Stimulated activated CD4-positive, alpha-beta T cell treated with anti-CD3 and anti-CD28 coated beads, Interleukin-1b, Interleukin-23, amount 100 ng/mL, for 24 hours (primary cell): ENCODE measurements at places on chromosomes 13 and 19.
A peak's percentile ranks its signal among the peaks of the same experiment; 100 is the strongest.

- DNase-seq: peak; percentile 26
Measured at GRCh38 chr19:54481326-54481930, 8.3 kb upstream of the CDC42EP5 start.

- DNase-seq: no peak
Measured at GRCh38 chr13:111480503-111480902, 160.1 kb downstream of the TEX29 start.

DNA sequence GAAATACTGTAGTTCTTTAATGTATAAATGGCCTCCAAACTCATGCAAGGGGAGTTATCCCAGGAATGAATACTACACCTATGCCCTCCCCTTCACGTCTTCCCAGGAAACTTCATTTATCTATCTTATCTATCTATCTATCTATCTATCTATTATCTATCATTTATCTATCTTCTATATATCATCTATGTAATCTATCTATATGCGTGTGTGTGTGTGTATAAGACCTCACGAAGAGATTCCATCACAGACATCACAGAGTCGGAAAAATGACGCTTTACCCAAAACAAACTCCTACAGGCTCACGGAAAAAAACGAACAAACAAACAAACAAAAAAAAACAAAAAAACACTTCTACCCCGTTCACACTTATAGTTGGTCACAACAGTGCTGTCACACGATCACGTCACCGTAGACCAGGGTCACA, 486 bp downstream of the ZNF529 start:
- no peak for DNase-seq

DNA sequence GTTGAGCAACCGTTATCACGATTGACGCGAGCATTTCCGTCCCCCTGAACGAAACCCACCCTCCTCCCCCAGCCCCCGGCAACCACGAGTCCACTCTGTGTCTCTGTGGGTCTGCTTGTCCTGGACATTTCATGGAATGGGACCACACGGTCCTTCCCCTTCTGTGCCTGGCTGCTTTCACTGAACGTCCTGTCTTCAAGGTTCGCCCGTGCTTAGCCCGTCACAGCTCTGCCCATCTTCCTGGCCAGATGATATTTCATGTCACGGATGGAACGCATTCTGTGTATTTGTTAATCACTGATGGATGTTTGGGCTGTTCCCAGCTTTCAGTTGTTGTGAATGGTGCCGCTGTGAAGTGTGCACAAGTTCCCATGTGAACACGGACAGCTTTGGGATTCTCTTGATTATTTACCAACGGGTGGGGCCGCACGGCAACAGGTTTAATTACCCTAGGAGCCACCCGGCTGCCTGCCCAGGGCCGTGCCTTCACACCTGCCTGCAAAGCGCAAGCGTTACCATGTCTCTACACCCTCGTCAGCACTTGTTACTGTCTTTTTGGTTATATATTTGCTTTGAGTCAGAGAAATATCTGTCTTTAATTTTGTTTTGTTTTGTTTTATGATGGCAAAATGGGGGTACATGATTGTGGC, 42.5 kb downstream of the RASA3 start:
- DNase-seq: no peak

GRCh38 chr13:102203718-102204117, 198.1 kb downstream of the FGF14 start:
- DNase-seq: no peak

DNA sequence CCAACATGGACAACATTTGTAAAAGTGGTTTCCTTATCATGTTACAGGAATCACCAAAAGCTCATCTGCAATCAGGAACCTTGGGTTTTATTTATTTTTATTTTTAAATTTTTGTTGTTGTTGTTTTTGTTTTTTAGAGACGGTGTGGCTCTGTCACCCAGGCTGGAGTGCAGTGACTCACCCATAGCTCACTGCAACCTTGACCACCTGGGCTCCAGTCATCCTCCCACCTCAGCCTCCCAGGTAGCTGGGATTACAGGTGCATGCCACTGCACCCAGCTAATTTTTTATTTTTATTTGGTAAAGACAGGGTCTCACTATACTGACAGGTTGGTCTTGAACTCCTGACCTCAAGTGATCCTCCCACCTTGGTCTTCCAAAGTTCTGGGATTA, 13.6 kb upstream of the SERP2 start:
- no peak for DNase-seq

- DNase-seq: no peak
Measured at GRCh38 chr13:98981369-98982080, 3.7 kb upstream of the DOCK9 start.

DNA sequence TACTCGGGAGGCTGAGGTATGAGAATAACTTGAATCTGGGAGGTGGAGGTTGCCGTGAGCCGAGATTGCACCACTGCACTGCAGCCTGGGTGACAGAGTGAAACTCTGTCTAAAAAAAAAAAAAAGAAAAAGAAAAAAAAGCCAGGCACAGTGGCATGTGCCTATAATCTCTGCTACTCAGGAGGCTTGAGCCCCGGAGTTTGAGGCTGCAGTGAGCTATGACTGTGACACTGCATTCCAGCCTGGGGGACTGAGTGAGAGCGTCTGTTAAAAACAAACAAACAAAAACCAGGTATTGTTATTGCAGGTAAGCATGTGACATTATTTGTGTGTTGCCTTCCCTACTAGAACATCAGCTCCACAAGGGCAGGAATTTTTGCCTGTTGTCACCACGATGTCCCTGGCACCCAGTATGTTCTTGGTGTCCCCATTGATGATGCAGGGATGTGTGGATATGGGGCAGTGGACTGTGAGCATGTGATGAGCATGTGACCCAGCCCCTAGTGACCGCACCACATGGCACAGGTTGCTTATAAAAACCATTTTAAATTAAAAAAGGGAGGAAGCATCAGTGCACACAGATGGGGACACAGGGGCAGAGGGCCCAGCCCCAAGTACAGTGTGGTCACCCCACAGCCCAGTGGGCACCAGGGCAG, 1.6 kb upstream of the KANK2 start:
- DNase-seq: no peak

- DNase-seq: peak; percentile 46
Measured at GRCh38 chr19:46009530-46010510, 13.0 kb downstream of the PGLYRP1 start.

DNA sequence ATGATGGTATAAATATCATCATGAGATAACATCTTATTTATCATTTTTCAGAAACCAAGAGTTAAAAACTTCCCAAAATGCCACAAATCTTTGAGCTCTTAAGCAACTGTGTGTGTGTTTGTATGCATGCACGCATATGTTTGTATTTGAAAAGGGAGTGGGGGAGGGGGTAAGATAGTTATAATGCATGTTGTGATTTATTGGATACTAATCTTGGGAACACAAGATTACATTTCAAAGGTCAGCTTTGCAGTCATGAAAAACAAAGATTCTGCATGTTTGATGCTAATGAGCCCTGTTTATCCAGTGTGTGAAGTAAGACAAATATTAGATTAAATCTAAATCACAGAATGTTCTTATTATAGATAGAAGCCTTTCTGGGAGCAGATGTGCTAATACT, 355.9 kb downstream of the DCT start:
- DNase-seq: no peak

DNA sequence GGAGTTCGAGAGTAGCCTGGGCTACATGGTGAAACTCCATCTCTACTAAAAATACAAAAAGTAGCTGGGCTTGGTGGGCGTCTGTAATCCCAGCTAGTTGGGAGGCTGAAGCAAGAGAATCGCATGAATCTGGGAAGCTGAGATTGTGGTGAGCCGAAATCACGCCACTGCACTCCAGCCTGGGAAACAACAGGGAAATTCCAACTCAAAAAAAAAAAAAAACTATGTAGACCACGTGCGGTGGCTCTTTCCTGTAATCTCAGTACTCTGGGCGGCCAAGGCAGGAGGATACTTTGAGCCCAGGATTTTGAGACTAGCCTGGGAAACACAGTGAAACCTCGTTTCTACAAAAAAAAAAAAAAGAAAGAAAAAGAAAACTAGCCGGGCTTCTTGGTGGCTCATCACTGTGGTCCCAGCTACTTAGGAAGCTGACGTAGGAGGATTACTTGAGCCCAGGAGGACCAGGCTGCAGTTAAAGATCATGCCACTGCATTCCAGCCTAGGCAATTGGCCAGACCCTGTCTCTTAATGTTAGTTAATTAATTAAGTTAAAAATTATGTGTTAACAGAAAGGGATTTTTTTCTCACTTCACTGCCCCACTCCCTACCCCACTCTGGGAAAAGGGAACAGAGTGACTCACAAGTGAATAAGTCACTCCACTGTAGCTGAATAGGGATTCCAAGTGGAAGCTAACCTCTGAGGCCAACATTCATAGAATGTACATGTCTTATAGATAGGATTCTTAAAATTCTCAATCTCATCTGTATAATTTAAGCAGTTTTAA, 2.2 kb downstream of the ZNF83 start:
- no peak for DNase-seq

- no peak for DNase-seq
Measured at GRCh38 chr19:35236638-35237400, 8.3 kb upstream of the FAM187B start.

- DNase-seq: peak; percentile 97
Measured at GRCh38 chr19:41308450-41309179, 1.4 kb upstream of the CCDC97 start.

- DNase-seq: no peak
Measured at GRCh38 chr13:86945584-86945983, 725.6 kb upstream of the SLITRK5 start.

GRCh38 chr13:59843040-59843439, 320.7 kb downstream of the DIAPH3 start:
- no peak for DNase-seq

DNA sequence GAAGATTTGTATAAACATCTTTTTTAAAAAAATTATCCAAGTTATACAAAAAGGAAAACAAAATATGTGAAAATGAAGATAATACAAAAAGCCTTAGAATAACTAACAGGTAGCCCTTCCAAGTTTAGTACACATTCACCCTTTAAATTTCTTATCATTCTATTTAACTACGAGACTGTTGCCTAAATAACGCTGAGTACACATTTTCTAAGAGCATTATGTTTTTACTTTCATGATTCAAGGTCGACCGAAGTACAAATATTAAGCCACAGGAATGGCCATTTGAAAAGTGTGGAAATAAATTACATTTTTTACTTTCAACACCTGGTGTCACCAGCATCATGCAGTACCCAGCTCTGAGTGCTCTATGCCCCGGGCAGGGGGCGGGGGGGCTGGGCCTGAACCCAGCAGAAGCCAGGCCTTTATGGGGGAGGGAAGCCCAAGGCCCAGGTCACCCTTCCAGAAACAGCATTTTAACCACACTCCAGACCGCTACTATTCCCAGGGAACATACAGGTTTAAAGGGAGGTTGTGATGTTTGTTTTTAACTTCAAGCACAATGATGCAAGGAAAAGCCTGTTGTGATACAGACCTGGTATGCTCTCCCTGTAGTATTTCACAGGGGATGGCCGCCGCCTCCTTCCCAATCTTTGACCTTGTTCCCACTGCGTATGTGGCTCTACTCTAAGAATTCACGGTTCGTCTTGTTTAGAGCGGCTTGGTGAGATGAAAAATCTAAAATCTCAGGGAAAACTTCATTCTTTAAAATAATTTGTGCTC, 24.0 kb downstream of the GGACT start:
- DNase-seq: no peak

- DNase-seq: no peak
Measured at GRCh38 chr13:76711550-76712182, 174.5 kb downstream of the KCTD12 start.

DNA sequence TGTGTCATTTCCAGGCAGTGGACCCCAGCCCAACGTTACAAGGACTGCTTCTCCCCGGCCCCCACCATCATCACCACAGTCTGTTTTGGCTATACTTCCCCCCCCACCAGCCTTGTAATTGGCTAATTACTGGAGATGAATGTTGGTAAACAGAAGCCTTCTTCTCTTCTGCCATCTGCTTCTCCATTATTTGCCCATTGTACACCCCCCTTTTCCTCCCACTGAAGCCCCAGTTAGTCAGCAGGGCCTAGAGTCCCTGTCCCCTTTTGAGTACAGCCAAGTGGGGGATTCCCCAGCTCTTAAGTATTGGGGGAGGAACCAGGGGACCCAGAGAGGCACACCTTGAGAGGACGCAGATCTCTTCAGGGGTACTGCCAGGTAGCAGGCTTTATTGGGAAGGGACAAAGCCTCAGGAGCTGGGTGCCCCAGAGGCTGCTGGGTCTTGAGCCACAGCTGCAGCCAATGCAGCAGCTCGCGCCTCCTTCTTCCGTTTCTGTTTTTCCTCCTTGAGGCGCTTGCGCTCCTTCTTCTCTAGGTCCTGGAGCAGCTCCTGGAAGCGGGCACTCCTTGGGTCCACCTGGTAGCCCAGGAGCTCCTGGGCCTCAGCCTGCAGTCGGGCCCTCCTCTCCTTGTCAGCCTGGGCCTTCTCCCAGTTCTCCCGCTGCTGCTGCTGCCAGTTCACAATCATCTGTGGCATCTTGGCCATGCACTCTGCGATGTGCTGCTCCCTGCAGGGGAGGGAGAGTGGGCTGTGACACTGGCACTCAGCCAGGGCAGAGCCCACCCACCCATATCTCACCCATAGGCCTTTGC, 3.0 kb downstream of the GADD45GIP1 start:
- no peak for DNase-seq

DNA sequence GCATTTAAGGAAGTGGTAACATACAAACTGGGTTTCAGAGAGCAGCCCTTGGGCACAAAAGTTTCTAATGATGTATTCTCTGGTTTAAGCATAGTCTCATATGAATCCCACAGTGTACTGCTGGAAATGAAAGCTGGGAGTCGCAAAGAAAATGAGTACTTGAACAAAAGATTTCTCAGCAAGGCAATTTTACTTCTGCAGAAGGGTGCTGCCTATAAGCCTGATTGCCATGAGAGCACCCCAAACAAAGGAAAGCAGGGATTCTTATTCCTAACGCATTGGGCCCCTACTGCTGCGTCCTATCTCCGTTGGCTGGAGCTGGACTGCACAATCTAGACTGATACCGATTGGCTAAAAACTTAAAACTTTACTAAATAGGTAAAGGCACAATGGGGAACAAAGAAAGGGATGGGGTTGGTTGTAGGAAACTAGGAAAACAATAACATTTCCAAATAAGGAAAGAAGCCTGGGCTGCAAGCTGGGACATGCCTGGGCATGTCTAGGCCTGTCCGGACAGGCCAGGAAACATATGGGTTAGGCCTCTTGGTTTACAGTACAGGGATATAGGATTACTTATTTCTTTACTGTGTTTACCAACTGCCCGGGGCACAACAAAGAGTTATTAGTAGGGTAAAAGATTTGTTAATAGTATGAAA, 27.4 kb upstream of the VN1R4 start:
- no peak for DNase-seq

- no peak for DNase-seq
Measured at GRCh38 chr19:57682226-57682766, 519 bp downstream of the ZNF551 start.

GRCh38 chr13:43360171-43360570, 336.8 kb downstream of the DNAJC15 start:
- no peak for DNase-seq

GRCh38 chr19:37594982-37595382, 306 bp downstream of the ZNF540 start:
- DNase-seq: peak; percentile 38

- DNase-seq: peak; percentile 60
Measured at GRCh38 chr19:41795031-41795461, 1.3 kb upstream of the CEACAM3 start.

GRCh38 chr13:98397221-98397620, 179.7 kb downstream of the STK24 start:
- DNase-seq: no peak
